NCI-H2107 (cell line): ENCODE measurements at places on chromosomes 2 and 18.
A peak's percentile ranks its signal among the peaks of the same experiment; 100 is the strongest.

- DNase-seq, result no peak
Measured at GRCh38 chr18:41324934-41325333, 630.1 kb upstream of the PIK3C3 start.

DNA sequence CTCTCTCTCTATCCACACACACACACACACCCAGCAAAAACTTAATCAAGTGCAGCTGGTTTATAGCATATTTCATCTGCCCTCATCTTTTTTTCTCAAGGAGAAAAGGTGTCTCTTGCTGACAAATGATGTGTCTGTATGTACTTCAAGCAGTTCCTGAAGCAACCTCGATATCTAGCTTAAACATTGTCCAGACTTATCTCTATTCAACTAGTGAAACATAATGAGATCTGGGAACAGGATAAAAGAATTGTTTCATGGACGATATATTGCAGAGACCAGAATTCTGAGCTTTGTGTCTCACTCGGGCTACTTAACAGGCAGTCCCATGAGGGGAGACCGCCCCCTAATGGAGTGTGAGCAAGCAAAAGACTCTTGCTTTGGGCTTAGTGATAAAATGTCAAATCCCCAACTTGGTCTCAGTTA lies 929.2 kb upstream of the SOX11 start:
- peak; percentile 39 for DNase-seq

DNA sequence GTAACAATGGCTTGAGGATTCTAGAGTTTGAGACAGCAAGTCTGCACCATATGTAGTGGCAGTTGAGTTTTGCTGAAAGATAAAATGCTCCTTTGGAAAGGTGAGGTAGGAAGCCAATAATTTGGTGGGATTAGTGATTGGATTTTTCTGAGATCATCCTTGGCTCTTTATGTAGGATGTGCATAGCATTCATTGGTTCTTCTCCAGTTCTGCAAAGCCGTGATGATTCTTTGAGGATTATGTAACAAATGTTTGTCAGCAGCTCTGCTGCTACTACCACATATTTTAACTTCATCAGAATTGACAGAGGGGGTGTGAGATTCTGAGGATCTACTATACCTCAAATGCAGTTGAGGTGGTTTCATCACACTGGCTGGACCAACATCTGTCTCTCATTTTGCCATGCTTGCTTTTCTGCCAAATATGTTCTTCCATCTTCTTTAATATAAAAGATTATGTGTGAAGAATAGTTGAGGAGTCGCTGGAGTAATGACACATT lies 188.9 kb upstream of the RASGRP3 start:
- no peak for DNase-seq

DNA sequence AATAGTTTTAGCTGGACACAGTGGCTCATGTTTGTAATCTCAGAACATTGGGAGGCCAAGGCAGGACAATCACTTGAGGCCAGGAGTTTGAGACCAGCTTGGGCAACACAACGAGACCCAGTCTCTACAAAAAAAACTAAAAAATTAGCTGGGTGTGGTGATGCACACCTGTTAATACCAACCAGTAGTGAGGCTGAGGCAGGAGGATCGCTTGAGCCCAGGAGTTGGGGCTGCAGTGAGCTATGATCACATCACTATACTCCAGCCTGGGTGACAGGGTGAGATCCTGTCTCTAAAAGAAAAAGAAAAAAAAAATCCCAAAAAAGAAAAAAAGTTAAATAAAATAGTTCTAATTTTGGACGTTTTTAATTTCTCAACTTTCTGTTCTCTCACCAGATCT lies 68.7 kb downstream of the MAP4K3 start:
- no peak for DNase-seq

- DNase-seq, result peak; percentile 28
Measured at GRCh38 chr2:119264781-119265692, 41.4 kb downstream of the STEAP3 start.

GRCh38 chr2:58357521-58357920 lies 116.4 kb upstream of the FANCL start:
- no peak for DNase-seq

- no peak for DNase-seq
Measured at GRCh38 chr2:226124548-226125011, 675.0 kb downstream of the IRS1 start.

DNA sequence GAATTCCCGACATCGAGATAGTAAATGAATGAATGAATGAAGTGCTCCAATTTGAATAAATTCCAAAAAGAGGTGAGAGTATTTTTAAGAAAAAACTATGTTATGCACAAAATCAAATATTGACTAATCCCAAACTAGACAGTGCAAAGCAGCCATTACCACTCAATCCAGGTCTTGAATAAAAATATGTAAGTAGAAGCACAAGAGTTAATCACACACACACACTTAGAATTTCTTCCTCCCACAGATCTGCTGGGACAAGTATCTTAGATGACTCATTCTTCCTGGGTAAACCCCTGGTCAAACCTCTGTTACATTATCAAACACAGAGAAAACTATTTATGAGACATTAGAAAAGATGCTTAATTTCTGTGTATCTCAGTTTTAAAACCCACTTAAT lies 102.0 kb downstream of the PLA2R1 start:
- DNase-seq, result no peak
